ENCODE measurements at places on chromosomes 5 and 9. TPM values are rescaled to one million over a fixed set of nuclear protein-coding genes. Genes with fewer than 3 reads are reported as not detected.

- DNase-seq = no peak
These were observed 459.5 kb upstream of the KLF4 start for GRCh38 chr9:107949061-107949460.

DNA sequence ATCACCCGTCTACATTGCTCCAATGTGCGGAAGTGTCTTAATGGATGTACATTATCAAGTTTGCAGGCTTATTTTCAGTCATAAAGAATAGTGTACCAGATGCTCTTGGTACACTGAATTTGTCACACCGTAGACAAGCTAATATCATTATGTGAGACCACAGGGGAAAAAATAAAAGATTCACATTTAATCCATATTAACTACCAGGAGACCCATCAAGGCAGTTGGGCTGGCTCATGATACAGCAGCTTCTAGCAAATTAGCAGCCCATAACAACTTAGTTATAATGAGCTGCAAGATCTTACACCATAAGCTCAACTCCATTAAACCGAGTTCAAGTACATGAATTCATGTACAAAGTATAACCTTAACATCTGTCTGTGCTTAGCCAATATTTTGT is 324.9 kb downstream of the CTNND2 start:
- no peak for DNase-seq

DNA sequence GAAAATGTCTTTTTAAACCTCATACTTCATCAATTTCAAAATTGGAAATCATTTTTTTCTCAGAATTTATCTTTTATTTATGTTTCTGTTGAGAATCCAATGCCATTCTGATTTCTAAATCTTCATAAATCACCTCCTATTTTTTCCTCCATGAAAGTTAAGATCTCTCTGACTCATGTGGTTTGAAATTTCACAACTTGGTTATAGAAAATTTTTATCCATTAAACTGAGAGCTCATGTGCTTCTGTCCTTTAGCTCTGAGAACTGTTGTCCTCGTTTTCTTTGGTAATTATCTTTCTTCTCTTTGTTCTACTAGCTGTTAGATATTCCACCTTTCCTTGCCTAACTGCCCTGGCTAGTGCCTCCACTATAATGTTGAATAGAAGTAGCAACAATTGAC is 1.5 kb upstream of the RNF180 start:
- DNase-seq = no peak

DNA sequence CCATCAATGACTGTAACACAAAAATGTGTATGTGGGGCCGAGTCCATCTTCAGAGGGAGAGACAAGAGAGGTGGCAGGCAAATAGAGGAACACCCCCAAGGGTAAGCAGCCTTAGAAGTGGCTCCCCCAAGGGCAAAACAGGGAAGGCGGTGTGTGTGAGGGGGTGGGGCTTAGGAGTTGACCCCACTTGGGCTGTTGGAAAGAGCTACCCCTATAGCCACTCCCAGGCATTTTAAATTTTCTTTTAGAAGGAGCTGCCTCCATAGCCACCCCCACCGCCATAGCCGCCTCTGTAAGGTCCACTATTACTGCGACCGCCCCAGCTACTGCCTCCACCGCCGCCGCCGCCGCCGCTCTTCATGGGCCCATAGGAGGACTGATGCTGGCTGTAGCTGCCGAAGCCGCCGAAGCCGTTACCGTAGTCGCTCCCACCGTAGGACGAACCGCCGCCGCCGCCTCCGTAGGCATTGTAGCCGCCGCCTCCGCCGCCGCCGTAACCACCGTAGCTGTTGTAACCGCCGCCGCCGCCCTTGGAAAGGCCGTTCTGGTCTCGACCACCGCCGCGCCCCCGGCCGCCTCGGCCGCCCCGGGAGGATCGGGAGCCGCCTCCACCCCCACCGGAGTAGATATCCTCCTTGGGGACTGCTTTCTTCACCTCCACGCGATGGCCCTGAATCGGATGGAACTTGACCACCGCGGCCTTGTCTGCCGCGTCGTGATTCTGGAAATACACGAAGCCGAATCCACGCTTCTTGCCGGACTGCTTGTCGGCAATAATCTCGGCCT is 1.1 kb downstream of the HNRNPA0 start:
- no peak for DNase-seq

DNA sequence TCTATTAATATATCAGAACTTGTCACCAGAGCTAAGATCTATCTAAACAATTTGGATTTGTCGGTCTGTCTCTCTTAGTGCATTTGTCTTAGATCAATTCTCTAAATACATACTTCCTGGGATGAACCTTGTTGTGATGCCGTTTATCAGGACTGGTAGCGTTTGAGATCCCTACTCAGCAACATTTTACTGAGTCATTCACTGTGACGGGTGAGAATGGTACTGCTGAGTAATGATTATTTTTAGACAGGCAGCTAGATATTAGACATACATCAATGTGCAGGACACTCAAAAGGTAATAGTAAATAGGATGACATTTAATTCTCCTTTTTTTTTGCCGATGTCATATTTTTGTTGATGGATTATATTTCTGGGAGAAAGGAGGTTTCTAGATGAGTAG is 209.0 kb downstream of the CSNK1G3 start:
- peak; percentile 7 for DNase-seq

- no peak for DNase-seq
These were observed 218.8 kb downstream of the TMEM167A start for GRCh38 chr5:82858151-82859025.

GRCh38 chr9:20616808-20617207 is 5.5 kb downstream of the MLLT3 start:
- DNase-seq = no peak

DNA sequence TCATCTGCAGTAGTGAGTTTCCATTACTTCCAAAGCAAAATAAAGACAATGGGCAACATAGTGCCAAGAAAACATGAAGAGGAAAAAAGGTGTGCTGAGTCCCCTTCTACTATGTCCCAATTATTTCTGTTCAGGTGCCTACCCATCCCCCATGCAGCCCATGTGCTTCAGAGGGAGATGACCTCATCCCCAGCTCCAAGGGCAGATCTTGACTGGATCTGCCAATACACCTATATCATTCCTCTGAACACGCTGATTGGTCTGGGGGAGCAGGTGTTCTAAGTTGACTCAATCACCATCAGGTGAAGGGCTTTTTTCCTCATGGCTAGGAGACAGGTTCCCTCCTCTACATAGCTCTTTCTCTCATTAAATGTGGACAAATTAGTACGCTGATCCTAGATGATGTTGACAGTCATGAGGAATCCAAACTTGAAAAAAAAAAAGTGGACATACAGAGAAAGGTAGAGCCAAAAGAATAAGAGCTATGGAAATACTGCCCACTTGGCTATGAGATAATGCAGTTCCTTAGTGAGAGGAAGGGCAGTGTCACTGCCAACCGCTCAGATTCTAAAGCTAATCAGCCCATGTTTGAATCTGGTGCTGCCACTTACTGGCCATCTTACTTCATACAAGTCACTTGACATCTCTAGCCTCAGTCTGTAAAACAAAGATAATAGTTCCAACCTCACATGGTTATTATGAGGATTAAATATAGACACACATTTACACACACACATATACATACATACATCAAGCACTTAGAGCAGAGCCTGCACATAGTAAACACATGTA is 23.1 kb downstream of the PRELID2 start:
- peak; percentile 48 for DNase-seq

- DNase-seq = peak; percentile 68
These were observed 7.2 kb upstream of the TARS1 start for GRCh38 chr5:33433303-33434240.

GRCh38 chr5:95083606-95084005 is 201.3 kb downstream of the MCTP1 start:
- DNase-seq = no peak

DNA sequence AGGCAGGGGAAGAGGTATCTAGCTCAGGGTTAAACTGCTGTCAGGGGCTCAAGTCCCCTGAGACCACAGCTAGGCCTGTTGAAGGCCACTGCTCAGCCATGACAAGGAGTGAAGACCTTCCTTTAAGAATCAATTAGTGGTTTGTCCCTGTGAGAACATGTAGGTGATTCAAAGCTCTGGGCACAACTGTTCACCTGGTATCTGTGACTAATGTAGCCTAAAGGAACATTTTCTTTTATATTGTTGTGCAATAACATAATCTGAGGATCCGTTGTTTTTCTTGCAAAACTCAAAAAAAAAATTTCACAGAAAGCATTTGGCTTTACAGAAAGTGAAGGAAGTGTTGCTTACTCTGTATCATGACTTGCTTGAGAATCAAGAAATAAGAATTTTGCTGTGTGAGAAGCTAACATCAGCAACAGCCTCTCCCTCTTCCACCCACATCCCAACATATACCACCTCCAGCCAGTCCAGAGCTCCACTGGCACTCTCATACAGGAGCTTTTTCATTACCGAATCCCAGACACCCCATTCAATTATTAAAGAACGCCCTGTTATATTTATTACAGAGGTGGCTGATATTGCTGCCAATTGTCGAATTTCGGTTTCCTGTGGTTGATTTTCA is 807.0 kb downstream of the TLE4 start:
- no peak for DNase-seq

DNA sequence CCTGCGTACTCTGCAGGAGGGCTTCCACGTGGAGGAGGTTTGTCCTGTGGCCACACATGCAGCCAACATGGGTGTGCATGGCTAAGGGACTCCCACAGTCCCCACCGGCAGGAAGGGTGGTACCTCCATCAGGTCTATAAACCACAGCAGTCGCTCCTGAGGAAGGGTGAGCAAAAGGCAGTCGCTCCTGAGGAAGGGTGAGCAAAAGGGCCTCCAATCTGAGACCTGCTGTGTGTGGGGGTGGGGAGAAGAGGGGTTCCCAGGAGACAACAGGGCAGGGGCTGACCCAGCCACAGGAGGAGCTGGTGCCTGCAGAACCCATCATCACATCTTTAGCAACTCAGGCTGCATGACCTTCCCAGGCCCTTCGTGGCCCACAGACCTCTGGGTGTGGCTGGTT is 30.3 kb upstream of the AKNA start:
- DNase-seq = no peak

DNA sequence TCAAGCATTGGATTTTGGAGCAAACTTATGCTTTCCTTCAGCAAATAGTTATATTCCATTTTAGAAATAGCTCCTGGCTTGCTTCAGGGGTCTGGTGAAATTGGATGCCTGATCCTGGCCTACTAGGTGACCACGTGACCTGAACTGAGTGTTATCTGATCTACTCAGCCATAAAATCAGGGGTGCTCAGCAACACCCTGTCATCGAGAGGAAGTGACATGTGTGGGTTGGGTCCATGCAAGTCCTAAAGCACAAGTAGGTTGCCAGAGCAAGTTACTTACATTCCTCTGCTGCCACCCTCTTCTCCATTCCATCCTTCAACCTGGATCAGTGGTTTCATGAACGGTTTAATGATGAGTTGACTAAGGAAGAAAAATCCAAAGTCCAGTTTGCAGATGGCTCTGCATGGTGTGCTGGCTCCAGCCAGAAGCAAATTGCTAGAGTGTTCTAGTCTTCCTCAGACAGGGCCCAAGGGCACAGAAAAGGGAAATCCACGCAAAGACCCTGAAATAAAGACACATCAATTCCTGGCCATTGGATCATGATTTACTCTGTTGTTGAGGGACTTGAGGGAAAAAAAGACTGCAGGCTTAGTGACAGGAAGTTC is 2.8 kb upstream of the FAM193B start:
- DNase-seq = no peak

DNA sequence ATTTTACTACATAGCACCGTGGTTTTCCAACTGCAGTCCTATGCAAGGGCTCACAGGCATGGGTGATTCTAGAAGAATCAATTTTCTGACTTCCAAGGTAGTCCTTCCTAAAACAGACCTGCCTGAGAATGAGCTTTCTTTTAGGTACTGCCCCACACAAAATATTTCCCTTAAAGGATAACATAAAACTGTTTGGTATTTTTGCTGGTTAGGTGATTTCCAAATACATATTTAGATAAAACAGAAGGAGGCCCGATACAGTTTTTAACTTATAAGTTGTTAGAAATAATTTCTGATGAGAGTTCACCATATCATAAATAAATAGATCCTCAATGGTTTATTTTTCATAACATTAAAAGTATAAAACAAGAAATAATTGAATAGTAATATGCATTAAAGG is 46.4 kb downstream of the COX7C start:
- no peak for DNase-seq

- peak; percentile 30 for DNase-seq
These were observed 93.3 kb downstream of the KIAA0825 start for GRCh38 chr5:94524841-94525697.

DNA sequence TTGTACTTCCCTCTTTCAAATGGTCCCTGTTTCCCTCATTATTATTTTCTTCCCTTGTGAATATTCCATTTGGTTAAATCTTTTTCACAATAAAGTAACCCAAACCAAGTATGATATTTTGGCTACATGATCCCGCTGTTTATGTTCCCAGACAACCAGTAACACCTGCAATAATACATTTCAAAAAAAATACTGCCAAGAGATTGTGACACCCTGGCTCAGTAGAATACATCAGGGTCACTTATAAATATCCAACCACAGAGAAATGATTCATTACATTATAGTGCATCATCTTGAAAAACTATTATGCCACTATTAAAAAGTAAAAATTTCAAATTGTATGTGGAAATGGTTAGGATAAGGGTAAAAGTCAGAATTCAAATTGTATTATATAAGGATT is 7.2 kb upstream of the OXCT1 start:
- DNase-seq = no peak

DNA sequence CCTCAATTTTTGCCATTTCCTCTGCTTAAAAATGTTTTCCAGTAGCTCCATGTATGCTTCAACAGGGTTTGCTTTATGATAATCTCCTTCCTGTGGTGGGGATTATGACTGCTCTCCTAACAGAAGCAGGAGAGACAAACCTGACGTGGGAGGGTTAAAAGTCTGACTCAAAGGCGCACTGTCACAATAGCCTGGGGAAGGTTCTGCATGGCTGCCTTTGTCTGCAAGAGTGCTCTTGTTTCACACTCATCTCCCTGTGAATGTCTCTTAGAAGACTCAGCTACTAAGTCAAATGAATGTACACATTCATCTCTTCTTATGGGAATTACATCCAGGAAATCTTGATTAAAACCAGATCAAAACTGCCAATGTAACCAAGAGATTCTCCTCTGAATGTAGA is 90.9 kb upstream of the MTAP start:
- DNase-seq = peak; percentile 54

DNA sequence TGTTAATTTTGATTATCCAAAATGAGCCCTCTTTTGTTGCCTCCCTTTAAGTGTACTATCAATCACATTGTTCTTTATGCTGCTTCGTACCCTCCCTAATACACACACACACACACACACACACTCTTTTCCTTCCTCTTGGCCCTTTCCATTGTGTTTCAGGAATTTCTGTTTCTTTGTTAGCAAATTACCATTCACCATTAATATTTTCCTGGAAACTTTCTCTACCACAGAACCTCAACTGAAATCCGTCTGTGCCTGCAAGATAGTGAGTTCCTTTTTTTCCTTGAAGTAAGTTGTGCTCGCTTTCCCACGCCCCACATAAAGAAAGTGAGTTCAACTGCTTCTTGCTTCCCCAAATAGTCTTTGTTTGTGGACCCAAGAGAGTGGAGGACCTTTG is 61.8 kb downstream of the SMIM15 start:
- DNase-seq = no peak

CDX1 gene
- total RNA-seq = 0.18 TPM

PCA3 gene
- not detected for total RNA-seq

SPAG8 gene
- 0.72 TPM for total RNA-seq

CER1 gene
- total RNA-seq = not detected

CEL gene
- total RNA-seq = under 0.01 TPM

CDH18 gene
- total RNA-seq = 1.1 TPM
